Natural killer cell treated with Interleukin-12 subunit alpha and Interleukin-12 subunit beta and Interleukin-15 and Interleukin-18, amount 100 ng/mL, for 72 hours (primary cell): ENCODE measurements at places on chromosomes 5 and 9. TPM values are rescaled to one million over a fixed set of nuclear protein-coding genes. Genes with fewer than 3 reads are reported as not detected.
A peak's percentile ranks its signal among the peaks of the same experiment; 100 is the strongest.

DNA sequence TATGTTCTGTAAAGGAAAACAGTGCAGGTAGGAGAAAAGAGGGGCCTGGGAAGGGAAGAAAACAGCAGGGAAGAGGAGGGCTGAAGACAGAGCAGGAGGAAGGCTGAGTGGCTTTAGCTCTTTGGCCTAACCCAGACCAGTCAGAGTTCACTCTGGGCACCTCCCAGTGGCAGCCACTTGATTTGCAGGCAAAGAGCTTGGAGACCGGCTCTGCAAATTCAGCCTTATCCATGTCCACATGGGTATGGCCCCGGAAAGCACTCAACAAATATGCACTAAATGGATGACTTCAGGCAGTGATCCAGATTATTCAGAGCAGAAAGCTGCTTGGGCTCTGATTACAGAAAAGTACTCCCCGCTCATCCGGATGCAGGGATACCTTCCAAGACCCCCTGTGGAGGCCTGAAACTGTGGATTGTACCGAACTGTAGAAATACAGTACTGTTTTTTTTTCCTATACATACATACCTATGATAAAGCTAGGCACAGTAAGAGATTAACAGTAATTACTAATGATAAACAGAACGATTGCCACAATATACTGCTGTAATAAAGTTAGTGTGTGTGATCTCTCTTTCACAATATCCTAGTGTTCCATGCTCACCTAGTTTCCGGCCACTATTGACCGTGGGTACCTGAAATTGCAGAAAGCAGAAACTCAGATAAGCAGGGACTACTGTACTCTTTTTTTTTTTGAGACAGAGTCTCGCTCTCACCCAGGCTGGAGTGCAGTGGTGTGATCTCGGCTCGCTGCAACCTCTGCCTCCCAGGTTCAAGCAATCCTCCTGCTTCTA is 4.6 kb upstream of the RNU6ATAC start:
- no peaks in the 10 kb centered on the region for H3K27me3 ChIP-seq
- peaks cover 4% of the 10 kb centered on the region for H3K4me1 ChIP-seq
- no peak overlapping the region for H3K27ac ChIP-seq
- no peaks in the 10 kb centered on the region for H3K36me3 ChIP-seq

GRCh38 chr5:90881626-90882150 is 323.1 kb downstream of the ADGRV1 start:
- no peaks in the 10 kb centered on the region for H3K36me3 ChIP-seq
- no peak for DNase-seq
- peaks cover 28% of the 10 kb centered on the region for H3K27me3 ChIP-seq

DNA sequence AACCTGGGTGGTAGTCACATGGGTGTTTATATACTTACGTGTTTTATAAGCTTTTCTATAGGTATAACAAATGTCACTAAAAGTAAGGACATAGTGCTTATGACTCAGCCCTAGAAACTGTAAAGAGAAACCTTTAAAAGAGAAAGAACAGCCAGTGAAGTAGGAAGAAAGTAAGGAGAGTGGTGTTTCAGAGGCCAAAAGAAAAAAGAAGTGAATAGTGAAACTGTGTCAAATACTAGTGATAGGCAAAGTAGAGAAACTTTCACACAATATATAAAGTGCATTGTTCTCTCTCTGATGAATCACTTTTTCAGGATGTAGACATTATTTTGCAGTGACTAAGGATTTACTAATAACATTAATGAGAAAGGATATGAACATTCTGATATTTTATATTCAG is 74.2 kb upstream of the SUSD1 start:
- H3K27ac ChIP-seq, result peak overlapping the region; percentile 84
- no peak for DNase-seq
- H3K27me3 ChIP-seq, result no peaks in the 10 kb centered on the region
- H3K36me3 ChIP-seq, result peaks cover 15% of the 10 kb centered on the region

The SHISAL2B gene
- total RNA-seq, result not detected

DNA sequence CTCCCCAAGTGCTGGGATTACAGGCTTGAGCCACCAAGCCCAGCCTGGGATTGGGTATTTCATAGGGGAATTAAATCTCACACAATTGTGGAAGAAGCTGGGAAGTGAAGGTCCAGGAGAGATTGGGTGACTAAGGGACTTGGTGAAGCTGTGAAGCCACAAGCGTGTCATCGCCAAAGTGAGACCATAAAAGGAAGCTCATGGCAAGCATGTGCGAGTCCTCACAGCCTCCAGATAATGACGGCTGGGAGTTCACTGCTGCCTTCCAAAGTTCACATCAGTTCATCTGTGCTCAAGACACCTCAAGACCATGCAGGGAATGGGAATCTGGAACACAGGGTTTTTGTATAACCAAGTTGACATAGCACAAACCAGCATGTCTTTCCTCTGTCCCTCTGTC is 210.6 kb downstream of the MARCHF11 start:
- H3K27ac ChIP-seq, result no peak overlapping the region
- no peaks in the 10 kb centered on the region for H3K4me1 ChIP-seq
- DNase-seq, result no peak
- H3K4me3 ChIP-seq, result no peak overlapping the region
- H3K36me3 ChIP-seq, result no peaks in the 10 kb centered on the region
- no peaks in the 10 kb centered on the region for H3K27me3 ChIP-seq

The NR4A3 gene
- 1.3 TPM for total RNA-seq

- H3K27me3 ChIP-seq, result peaks cover 17% of the 10 kb centered on the region
- no peaks in the 10 kb centered on the region for H3K36me3 ChIP-seq
- H3K27ac ChIP-seq, result no peak overlapping the region
- no peak overlapping the region for H3K4me3 ChIP-seq
Measured at GRCh38 chr5:42579320-42579719, 156.1 kb downstream of the GHR start.

GRCh38 chr5:83370957-83371356 is 100.6 kb upstream of the VCAN start:
- no peak for DNase-seq
- no peaks in the 10 kb centered on the region for H3K4me1 ChIP-seq
- H3K4me3 ChIP-seq, result no peak overlapping the region
- H3K27me3 ChIP-seq, result peaks cover 18% of the 10 kb centered on the region
- H3K27ac ChIP-seq, result no peak overlapping the region

DNA sequence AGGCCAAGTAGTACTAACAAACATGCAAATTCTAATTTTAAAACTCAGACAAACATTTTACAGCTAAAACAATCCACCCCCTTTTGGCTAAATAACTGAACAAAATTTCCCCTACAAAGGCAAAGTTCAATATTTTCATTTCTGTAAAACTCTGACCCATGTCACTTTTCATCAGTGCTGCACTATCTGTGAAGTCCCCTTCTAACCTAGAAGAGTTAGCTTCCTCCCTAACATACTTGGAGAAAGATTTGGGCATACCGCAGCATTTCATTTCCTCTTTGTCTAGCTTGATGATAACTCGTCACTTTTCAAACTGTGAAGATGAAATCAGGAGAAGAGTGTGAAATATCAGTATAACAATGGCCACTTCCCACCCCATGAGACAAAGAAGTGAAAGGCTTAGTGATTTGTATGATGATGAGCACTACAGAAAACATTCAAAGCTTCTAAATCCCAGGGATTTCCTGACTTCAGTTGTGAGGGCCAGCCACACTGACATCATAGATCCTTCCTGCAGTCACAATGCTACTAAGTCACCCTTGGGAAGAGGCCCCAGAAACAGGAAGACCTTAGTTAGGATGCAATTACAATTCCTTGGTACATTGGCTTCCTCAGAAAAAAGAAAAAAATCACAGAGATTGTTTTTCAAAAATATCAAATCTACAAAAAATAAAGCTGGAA is at the start of gene FAM81B:
Gene FAM81B, plus strand, starts transcription at position 555 of the 681 bp plus-strand sequence. Its CDS starts 24 bp downstream, at position 579.
- H3K27ac ChIP-seq, result no peak within 1 kb of the TSS
- no peaks in the 10 kb centered on the region for H3K36me3 ChIP-seq
- H3K4me3 ChIP-seq, result no peak within 1 kb of the TSS
- H3K27me3 ChIP-seq, result peaks cover 2% of the 10 kb centered on the region

DNA sequence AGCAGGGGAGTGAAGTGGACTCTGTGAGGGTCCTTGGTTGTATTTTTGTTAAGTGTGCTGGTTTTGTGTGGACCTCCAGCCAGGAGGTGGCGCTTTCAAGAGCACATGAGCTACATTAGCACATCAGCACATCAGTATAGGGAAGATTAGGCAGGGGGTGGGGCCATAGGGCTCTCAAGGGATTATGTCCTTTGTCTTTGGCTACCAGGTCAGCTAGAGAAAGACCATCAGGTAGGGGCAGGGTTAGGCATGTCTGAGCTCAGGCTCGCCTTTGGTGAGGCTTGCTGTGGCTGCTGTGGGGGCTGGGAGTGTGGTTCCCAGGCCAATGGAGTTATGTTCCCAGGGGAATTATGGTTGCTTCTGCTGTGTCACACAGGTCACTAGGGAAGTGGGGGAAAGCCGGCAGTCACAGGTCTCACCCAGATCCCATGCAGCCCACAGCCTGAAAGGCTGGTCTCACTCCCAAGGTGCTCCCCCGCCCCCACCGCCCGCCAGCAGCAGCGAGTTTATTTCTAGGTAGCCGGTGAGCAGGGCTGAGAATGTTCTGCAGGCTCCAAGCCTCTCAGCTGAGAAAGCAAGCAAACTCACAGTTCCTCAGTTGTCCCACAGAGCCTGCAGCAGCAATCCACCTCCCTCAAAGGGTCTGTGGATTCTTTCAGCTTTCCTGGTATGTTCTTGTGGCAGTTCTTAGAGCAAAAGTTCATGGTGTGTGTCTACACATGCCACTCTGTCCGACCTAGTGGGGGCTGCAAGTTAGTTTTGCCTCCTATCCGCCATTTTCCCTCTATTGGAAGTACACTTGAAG is 13.7 kb downstream of the OR1J1 start:
- H3K36me3 ChIP-seq, result no peaks in the 10 kb centered on the region
- H3K4me1 ChIP-seq, result peaks cover 6% of the 10 kb centered on the region
- H3K27ac ChIP-seq, result peak overlapping the region; percentile 89
- H3K27me3 ChIP-seq, result peaks cover 21% of the 10 kb centered on the region
- H3K4me3 ChIP-seq, result peak overlapping the region; percentile 87
- no peak for DNase-seq

The RLN1 gene
- not detected for total RNA-seq

GRCh38 chr5:147648597-147648996 is 133.9 kb downstream of the JAKMIP2 start:
- H3K4me3 ChIP-seq, result no peak overlapping the region
- no peaks in the 10 kb centered on the region for H3K27me3 ChIP-seq
- DNase-seq, result no peak
- H3K27ac ChIP-seq, result no peak overlapping the region
- H3K36me3 ChIP-seq, result peaks cover 4% of the 10 kb centered on the region

DNA sequence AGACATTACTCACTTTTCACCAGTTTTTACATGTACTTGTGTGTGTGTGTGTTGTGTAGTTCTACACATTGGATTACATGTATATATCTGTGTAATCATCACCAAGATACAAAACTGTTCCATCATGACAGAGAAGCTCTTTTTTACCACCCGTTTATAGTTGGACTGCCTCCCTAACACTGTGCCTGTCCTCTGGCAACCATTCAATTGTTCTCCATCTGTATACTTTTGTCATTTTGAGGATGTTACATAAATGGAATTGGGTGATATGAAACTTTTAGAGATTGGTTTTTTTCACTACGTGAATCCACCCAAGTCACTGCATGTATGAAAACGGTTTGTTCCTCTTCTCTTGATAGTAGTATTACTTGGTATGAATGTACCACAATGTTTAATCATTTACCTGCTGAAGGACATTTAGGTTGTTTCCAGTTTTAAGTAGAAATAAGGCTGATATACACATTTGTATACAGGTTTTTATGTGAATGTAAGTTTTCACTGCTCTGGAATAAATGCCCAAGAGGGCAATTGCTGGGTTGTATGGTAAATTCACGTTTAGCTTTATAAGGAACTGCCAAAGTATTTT is 126.2 kb downstream of the MAPKAP1 start:
- no peak overlapping the region for H3K27ac ChIP-seq
- H3K4me1 ChIP-seq, result no peaks in the 10 kb centered on the region
- peaks cover 11% of the 10 kb centered on the region for H3K36me3 ChIP-seq
- no peak overlapping the region for H3K4me3 ChIP-seq
- no peaks in the 10 kb centered on the region for H3K27me3 ChIP-seq

DNA sequence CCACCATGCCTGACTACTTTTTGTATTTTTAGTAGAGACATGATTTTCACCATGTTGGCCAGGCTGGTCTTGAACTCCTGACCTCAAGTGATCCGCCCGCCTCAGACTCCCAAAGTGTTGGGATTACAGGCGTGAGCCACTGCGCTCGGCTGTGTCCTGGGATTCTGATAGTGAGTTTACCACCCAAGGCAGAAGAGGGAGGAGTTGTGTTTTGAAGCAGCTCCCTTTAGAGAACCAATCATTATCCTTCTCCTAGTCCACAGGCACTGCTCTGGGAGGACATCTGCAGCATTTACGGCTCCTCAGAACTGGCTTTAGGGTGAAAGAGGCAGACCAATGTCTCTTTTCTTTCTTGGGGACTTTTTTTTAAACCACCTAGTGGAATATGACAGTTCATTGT is 5.7 kb downstream of the C9orf152 start:
- no peak overlapping the region for H3K27ac ChIP-seq
- no peak overlapping the region for H3K4me3 ChIP-seq
- no peaks in the 10 kb centered on the region for H3K4me1 ChIP-seq
- H3K36me3 ChIP-seq, result no peaks in the 10 kb centered on the region
- H3K27me3 ChIP-seq, result peaks cover 13% of the 10 kb centered on the region

- no peak overlapping the region for H3K4me3 ChIP-seq
- H3K4me1 ChIP-seq, result peaks cover 6% of the 10 kb centered on the region
- H3K27me3 ChIP-seq, result no peaks in the 10 kb centered on the region
- no peak overlapping the region for H3K27ac ChIP-seq
- DNase-seq, result no peak
Measured at GRCh38 chr9:105363837-105364236, 84.0 kb upstream of the FSD1L start.

- peaks cover 15% of the 10 kb centered on the region for H3K36me3 ChIP-seq
- H3K4me3 ChIP-seq, result no peak overlapping the region
- no peak overlapping the region for H3K27ac ChIP-seq
- no peaks in the 10 kb centered on the region for H3K27me3 ChIP-seq
Measured at GRCh38 chr5:138504799-138505198, 38.2 kb downstream of the ETF1 start.

DNA sequence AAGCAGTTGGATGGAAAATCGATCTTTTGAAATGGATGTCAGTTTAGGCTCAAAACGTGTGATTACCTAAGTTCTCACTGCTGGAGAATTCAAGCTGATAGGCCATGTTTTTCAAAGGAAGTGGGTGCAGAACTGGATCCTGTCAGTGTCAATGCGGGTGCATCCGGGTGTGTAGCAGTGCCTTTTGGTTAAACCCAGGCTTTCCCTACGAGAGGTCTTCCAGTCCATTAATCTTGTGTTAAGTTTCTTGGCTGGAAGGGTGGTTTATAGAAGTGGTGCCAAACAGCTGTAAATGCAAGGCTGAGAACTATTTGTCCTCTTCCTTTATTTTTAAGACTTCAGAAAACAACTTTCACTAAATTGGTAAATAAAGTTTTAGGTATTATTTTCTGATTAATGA is 71.9 kb downstream of the DAPK1 start:
- no peak for DNase-seq
- H3K27me3 ChIP-seq, result no peaks in the 10 kb centered on the region
- H3K4me1 ChIP-seq, result peaks cover 3% of the 10 kb centered on the region
- no peaks in the 10 kb centered on the region for H3K36me3 ChIP-seq

The C5orf24 gene
- 34.5 TPM for total RNA-seq

The CDKN2B gene
- total RNA-seq, result 5.0 TPM

DNA sequence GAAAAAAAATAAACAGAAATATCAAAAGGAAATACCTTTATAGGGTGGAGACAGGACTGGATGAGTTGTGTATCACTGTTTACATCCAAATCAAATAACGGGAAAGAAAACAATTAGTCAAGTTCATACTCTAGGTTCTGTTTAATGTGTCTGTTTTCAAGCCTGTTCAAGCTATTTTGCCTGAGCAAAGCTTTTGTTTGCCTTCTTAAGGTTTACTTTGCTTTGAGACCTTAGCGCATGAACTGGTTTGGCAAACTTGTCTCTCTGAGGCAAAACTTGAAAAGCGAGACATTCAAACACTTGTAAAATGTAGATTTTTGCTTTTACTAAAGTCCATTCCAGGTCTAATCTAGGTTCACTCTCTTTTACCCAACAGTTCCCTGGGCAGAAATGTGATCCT is 174.1 kb upstream of the RFX3 start:
- no peak overlapping the region for H3K4me3 ChIP-seq
- no peak for DNase-seq
- H3K27ac ChIP-seq, result no peak overlapping the region
- no peaks in the 10 kb centered on the region for H3K4me1 ChIP-seq
- H3K27me3 ChIP-seq, result peaks cover 50% of the 10 kb centered on the region
